ENCODE measurements at places on chromosomes 16 and 17.
A peak's percentile ranks its signal among the peaks of the same experiment; 100 is the strongest.

GRCh38 chr16:74700116-74700437 is 585 bp downstream of the MLKL start:
- DNase-seq = no peak

- no peak for DNase-seq
These were observed 80.6 kb downstream of the CA4 start for GRCh38 chr17:60230358-60230757.

DNA sequence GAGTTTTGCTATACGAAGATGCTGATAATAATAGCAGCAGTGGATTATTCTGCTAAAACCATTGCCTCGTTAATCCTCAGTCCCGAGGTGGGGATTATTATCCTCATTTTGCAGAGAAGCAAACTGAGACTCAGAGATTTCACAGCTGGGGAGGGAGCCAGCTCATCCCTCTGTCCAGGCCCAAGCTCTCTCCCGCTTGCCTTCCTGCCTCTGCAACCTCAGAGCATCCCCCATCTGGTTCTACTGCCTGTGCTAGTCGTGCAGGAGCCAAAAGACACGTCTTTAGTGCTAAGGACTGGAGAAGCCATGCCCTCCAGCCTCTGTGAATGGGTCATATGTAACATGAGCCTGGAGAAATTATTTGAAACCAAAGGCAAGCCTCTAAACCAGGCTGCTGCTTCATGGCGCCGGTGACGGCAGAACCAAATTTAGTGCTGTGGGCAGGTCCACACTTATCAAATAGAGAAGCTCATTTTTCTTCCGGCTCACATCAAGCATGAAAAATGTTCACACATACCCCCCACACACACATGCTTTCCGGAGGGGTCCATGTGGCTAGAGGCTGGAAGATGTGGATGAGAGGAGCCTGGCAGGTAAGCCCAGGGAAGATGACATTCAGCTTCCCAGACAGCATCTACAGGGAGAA is 13.5 kb downstream of the MAPT start:
- no peak for DNase-seq

DNA sequence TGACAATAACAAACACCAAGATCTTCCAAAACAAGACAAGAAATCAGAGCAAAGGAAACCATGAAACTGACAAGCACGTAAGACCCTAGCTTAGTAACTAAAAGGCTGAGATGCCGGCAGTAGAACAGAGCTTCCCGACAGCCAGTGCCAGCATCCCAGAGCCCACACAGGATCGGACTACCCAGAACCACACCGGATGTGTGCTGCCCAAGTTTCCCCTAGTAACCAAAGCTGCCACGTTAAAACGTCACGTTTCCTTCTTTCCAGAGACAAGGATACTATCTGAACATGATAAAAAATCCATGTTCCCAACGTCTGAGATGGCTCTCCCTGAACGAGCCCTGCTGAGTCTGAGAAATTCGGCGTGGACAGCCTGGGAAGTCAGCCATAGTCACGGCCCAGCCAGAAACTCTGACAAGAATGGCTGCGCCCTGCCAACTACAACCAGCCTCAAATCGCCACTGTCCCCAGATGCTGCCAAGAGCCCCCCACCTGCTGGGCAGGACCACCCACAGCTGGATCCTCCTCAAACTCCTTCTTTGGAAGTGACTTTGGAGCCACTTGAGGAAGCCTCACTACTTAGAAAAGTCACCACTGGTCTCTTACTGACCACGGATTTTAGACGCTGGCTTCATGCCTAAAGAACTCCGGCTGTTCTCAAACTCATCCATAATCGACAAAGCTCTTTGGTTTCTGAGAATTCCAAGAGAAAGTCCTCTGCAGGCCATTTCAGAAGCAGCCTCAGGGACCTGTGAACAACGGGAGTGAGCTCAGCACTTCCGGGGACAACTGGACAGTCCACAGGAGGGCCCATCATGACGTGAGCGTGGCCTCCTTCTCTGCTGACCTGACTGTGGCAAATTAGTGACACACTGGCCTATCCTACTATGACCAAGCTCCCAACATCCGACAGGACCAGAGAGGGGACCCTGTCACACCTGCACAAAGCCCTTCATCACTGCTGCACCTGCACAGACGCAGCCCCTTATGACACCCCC is 16.7 kb downstream of the CCDC57 start:
- no peak for DNase-seq

DNA sequence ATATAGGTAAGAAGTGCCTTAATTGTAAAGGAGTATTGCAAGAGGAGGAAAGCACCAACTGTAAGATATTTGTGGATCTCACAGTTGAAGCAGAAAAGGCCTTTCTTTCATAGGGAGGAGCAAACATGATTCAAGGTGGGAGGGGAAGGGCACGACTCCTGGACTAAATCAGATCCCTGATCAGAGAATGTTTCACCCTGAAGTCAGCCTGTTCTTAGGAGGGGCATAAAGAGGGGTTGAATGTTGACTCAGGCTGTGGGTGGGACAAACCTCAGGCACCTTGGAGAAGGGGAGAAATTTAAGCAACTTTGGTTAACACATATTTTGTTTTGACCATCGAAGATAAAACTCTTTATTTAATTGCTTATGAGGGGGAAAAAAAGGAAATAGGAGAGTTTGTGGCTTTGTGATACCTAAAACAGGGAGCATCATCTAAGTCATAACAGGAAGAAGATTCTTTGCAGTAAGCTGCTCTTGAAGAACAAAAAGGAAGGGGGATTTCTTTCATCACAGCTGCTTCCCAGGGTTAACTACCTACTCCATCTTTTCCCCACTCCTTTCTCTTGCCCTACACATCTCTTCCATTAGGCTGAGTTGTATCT is 158.6 kb upstream of the ZNF267 start:
- no peak for DNase-seq

DNA sequence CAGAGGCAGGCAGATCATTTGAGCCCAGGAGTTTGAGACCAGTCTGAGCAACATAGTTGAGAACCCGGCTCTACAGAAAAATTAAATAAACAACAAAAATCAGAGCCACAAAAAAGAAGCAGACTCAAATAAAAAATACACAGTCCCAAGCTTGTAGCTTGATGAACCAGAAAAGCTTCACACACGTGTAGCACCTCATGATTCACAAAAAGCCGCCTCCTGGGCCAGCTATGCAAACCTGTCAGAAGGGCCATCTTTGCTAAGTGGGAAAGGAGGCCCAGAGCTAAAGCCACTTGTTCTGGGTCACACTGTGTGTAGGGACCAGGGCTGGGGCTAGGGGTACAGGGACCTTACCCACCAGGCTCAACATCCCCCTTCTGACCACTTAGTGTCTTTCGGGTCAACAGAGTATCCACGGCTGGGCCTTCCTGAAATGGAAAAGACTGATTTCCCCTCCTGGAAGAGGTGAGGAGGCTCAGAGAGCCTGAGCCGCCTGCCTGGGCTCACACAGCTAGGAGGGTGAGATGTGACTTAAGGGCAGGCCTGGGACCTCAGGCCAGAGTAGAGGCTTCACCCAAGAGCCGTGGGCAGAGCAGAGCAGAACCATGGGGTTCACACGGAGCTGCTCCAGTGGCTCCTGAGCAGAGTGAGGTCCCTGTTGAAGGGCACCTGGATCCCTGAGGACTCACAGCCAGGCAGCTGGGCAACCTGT is 269.6 kb downstream of the PARN start:
- DNase-seq = no peak

DNA sequence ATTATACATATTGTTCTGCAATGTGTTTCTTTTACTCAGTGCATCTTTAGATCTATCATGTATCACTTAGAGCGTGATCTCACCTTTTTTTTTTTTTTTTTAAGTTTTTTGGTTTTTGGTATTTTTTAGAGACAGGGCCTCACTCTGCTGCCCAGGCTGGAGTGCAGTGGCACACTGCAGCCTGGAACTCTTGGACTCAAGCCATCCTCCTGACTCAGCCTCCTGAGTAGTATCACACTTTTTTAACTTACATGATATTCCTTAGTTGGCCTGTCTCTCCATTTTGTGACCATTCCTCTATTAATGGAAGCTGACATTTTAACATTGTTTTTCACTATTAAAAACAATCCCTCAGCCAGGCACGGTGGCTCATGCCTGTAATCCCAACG is 4.7 kb upstream of the MPO start:
- no peak for DNase-seq

GRCh38 chr17:3474212-3474611 is 1.6 kb upstream of the ASPA start:
- no peak for DNase-seq

- no peak for DNase-seq
These were observed 57.9 kb downstream of the PHKB start for GRCh38 chr16:47519037-47519436.

- DNase-seq = no peak
These were observed 12.0 kb downstream of the ACSF3 start for GRCh38 chr16:89105599-89106151.

- peak; percentile 58 for DNase-seq
These were observed 111.5 kb upstream of the ELAC2 start for GRCh38 chr17:13129356-13129755.

DNA sequence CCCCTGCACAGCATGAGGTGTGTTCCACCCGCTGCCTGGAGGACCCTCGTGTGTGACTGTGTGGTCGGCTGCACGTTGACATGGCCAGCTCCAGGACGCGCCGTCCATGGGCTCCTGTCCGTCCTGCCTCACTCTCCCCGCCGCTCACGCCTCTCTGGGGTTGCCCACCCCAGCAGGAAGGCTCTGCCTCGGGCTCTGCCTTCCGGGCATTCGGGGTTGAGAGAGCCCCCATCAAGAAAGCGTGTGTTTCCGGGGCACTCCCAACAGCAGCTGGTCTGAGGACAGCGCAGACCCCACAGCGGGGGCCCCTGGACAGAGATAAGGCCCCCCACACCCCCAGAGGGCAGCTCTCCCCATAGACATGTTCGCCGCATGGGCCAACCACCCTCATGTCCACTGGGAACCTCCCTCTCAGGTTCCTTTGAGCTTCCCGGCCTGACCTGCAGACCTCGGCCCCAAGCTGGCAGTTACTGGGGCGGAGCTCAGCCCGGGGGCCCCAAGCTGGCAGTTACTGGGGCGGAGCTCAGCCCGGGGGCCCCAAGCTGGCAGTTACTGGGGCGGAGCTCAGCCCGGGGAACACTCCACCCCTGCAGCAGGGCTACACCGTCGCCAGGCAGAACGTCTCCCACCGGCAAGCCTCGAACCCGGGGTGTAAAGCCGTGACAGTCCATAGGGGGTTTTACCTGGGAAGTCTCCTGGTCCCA is 8.4 kb upstream of the PIEZO1 start:
- no peak for DNase-seq

- peak; percentile 80 for DNase-seq
These were observed 14.7 kb upstream of the WNT3 start for GRCh38 chr17:46832945-46833839.

GRCh38 chr17:77455111-77455890 is 314.5 kb downstream of the SEC14L1 start:
- peak; percentile 44 for DNase-seq

DNA sequence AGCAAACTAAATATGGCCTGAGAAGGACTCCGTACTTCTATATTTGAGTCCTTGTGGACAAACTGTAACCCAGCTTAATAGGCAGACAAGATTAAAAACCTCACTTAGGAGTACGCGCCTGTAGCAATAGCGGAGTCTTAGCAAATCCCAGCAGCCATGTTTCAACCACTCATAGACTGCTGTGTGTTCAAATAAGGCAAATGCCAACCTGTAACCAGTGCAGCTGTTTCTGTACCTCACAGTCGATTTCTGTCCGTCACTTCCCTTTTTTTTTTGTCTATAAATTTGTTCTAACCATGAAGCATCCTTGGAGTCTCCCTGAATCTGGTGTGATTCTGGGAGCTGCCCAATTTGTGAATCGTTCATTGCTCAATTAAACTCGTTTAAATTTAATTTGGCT is 30.2 kb downstream of the TANC2 start:
- no peak for DNase-seq

DNA sequence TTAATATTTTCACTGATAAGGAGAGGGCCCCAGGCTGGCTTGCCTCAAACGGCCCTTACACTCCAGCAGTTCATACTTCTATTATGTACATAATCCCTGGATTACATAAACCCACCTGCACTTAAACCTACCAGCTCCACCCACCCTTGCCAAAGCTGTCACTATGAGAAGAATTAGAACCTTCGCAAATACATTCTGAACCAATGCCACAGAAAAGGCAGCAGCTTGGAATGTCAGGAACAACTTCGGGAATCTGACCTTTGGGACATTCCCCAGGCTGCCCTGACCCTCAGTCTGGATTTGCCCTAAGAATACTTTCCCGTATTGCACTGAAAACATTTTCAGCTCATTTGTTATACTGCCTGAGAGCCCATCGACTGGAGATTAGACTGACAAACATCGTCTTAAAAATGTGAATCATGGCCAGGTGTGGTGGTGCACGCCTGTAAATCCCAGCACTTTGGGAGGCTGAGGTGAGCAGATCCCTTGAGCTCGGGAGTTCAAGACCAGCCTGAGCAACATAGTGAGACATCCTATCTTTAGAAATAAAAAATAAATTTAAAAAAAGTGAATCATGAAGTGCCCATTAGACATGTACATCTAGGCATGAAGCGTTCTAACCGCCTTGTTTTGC is 21.0 kb upstream of the SEC14L1 start:
- DNase-seq = no peak

DNA sequence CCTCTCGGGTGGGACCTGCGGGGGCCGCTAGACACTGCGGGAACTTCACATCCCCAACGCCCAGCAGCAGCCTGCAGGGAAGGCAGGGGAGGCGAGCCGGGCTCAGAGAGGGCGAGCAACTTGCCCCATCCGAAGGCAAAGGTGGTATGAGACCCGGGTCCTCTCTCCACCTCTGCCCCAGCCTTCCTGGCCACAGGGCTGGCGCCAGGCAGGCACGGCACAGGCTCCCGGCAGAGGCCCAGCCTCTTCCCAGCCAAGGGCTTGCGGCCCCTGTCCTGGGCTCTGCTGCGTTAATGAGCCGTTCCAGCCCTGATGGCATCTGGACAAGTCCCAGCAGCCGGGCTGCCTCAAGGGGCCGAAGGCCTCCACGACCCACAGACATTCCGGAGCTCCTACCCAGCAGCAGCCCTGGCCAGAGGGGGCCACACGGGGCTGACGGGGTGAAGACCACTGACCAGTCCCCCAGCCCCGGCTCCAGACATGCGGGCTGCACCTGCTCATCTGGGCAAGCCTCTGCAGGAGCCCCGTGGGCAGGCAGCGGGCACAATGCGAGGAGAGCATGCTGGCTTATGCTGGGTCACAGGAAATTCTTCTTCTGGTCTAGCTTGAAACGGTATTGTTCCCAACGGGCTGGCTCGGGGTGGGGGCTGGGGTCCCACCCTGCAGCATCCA is 1.2 kb upstream of the HS3ST6 start:
- DNase-seq = no peak

- no peak for DNase-seq
These were observed 67.8 kb downstream of the C16orf78 start for GRCh38 chr16:49441366-49441780.
